ENCODE measurements at places on chromosomes 2 and 18.

- no peak for DNase-seq
Observed at GRCh38 chr18:48581206-48581605, 42.4 kb downstream of the CTIF start.

- no peak for DNase-seq
Observed at GRCh38 chr18:41072946-41073345, 882.1 kb upstream of the PIK3C3 start.

DNA sequence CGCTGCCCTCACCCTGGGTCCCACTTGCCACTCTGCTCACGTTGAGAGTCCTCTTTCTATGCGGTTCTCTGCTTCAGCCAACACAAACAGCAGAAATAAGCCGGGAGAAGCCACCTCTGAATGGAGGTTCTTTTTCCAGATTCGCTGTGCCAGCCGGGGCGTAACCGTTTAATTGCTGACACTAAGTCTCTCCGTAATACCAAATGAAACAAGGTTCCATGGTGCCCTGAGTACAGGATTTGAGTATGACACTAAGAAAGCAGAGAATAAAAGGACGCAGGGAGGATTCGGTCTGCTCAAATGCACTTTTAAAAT is 37.6 kb downstream of the CTIF start:
- DNase-seq: no peak

DNA sequence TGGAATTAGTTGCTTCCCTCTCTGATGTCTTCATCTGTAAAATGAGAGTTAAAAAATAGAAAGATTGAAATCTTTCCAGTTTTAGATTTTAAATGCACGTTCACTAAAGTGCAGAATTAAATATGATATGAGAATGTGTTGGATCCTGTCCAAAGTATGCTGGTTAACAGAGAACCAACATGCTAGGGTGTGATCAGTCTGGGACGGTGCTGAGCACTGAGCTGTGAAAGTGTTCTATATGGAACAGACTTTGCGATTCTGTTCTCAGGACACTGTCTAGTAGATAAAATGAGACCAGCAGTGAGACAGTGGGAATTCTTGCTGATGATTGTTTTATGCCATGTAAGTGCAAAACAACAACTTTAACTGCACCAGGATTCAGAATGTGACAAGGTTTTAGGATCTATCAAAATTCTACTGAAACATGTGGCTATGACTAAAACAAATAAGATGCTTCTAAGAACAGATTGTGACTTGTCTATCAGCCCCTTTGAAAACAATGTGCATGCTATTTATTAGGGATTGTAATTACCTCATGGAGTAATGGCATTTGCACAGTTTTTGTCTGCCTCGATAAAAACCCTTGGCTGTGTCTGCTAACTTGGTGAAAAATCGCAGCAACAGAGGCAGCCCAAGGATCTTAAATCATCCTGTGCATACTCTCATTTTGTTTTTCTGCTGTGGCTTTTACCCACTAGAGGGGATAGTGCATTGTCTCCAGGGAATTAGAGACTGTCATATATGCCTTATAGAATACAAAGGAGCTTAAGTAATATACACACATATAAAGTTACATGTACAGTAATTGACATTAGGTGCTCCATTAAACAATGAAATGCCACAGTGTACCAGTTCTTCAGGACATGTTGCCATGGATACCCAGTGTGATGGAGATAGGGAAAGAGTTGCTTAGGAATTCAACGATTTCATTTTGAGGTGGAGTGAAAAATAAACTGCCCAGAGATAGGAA is 55.1 kb downstream of the MAP3K20 start:
- DNase-seq: no peak

DNA sequence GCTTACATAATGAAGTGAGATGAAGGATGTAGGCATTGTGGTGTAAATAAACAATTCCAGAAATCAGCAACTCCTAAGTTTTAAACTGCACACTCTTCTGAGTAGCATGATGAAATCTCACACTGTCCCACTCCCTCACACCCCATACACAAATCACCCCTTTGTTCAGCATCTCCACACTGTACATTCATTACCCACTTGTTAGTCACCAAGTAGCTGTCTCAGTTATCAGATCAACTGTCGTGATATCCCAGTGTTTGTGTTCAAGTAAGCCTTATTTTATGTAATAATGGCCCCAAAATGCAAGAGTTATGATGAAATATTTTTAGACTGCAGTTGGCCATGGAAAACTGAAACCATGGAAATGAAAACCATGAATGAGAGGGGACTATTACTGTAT is 135.7 kb downstream of the GRB14 start:
- DNase-seq: no peak

GRCh38 chr2:163757814-163758213 is 22.0 kb upstream of the FIGN start:
- DNase-seq: no peak

GRCh38 chr2:138029276-138029675 is 65.0 kb downstream of the HNMT start:
- DNase-seq: peak; percentile 63

- no peak for DNase-seq
Observed at GRCh38 chr2:27185331-27186026, 26.4 kb upstream of the ATRAID start.

- no peak for DNase-seq
Observed at GRCh38 chr2:217970206-217970605, 32.6 kb downstream of the TNS1 start.

DNA sequence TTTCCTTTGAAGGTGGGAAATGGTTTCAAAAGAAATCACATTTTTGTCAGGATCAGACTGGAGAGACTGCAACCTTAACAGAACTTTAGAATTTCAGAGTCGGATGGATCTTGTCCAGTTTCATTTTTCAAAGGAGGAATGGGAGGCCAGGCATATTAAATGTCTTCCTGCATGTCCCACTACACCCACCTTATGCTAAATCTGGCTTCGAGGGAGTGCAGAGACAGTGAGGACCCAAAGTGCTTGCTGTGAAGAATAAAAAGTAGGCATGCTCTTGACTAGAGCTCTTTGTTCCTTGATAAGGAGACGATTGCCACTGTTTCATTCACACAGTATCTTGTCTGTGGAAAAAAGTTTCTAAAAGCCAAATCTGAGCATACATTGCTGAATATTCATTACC is 197.6 kb downstream of the SLC4A3 start:
- DNase-seq: no peak

- no peak for DNase-seq
Observed at GRCh38 chr18:46629361-46629760, 27.7 kb downstream of the LOXHD1 start.

DNA sequence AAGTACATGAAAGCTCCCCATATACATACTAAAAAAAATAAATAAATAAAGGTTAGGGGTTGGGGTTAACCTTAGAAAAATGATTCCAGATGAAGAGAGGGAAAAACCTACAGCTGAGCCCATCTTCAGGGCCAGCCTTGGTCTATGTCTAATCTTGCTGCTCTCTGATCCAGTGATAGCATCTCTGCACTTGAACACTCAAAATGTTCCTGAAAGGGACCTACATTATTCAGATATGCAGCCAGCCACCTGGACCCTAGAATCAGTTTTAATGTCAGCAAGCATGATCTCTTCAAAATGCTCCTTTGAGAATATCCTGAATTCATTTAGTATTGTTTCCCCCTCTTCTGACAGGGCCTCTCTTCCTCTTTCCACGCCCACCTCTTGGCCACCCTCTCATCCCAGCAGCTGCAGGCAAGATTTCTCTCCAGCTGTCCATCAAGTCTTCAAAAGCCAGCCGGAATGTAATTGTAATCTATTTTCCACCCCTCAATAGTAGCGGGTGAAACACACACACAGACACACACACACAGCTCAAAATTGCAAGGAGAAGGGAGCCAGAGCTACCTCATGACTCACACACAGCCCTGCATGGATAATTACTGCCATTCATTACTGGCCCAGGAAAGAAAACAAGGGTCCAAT is 135.5 kb downstream of the MYO3B start:
- no peak for DNase-seq

GRCh38 chr2:34093790-34094189 is 494.7 kb upstream of the FAM98A start:
- no peak for DNase-seq

- no peak for DNase-seq
Observed at GRCh38 chr2:26639685-26640243, 1.4 kb downstream of the CIB4 start.

- no peak for DNase-seq
Observed at GRCh38 chr18:61203151-61203550, 130.1 kb upstream of the CDH20 start.

DNA sequence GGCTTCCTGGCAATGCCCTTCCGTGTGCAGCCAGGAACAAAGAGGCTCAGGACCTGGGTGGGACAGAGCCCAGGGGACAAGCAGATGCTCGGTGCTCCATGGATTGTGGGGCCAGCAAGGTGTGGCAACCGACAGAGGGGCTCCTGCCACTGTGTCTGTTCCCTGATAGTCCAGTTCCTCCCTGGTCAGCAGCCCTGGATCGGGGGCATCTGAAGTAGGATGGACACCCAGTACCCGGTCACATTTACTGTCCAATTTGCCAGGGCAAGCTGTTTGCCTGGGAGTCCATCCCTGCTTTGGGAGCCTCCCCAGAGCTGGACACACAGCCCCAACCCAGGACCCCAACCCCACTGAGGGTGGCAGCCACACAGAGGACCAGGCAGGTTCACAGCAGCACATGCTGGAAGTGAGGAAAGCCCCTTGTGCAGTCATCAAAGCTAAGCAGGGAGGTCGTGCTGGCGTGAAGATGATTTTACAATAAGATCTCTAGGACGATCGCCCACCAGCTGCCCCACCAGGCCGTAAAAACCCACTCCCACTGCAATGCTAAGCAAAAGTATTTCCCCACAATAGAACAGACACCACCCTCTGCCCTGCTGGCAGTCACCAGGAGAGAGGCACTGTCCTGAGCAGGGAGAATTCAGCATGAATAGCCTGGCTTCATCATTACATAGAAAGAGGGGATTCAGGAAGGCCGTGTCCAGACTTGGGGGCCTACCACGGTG is 141.7 kb downstream of the NDUFA10 start:
- no peak for DNase-seq

GRCh38 chr2:99066075-99066958 is 75.2 kb upstream of the C2orf15 start:
- no peak for DNase-seq

DNA sequence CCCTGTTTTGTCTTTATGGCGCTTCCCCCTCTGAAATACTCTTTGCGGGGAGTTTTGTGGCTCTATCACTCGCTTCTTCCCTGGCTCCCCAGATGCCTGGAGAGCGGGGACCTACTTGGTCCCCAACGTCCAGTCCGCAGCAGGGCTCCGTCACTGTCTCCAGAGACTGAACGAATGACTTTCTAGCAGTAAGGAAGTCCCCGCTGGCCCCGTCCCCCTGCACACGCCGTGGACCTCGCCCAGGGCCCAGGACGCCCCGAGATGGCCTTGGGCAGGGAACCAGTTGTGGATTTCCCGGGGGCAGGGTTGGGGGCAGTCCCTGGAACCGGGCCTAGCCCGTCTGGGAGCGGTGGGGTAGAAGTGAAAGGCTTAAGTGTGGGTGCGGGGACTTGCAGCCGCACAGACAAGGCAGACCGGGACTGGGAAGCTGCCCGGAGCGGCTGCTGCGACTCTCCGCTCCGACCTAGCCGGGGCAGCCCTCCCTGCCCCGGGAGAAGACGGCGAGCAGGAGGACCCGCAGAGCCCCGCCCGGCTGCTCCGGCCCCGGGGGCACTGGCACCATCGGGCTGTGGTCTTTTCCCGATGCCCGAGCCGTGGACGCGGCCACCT is 821 bp upstream of the EPHA4 start:
- peak; percentile 70 for DNase-seq

DNA sequence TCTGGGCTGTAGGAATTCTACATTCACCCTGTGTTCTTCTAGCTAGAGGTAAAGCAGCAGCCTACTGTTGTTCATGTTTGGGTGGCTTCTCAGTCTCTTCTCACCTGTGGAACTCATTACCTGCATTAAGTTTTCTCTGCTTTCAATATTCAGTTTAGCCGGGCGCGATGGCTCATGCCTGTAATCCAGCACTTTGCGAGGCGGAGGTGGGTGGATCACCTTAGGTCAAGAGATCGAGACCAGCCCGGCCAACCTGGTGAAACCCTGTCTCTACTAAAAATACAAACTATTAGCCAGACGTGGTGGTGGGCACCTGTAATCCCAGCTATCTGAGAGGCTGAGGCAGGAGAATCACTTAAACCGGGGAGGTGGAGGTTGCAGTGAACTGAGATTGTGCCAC is 139.8 kb upstream of the UBE2E3 start:
- DNase-seq: no peak

GRCh38 chr18:12253027-12253426 is 1.1 kb upstream of the CIDEA start:
- DNase-seq: no peak

DNA sequence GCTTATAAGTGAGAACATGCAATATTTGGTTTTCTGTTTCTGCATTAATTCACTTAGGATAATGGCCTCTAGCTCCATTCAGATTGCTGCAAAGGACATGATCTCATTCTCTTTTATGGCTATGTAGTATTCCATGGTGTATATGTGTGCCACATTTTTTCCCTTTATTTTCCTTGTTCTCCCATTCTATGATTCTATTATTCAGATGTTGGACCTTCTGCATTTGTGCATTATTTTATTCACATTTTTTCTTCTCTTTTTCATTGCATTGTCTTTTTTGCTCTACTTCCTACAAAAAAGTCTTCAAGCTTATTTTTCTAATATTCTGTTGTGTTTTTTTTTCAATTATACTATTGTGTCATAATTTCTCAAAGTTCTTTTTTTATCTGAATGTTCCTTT is 11.1 kb upstream of the ANTXR1 start:
- DNase-seq: no peak

GRCh38 chr2:30288561-30288960 is 57.2 kb downstream of the LBH start:
- DNase-seq: no peak

- no peak for DNase-seq
Observed at GRCh38 chr18:56326336-56327072, 311.9 kb downstream of the TXNL1 start.

DNA sequence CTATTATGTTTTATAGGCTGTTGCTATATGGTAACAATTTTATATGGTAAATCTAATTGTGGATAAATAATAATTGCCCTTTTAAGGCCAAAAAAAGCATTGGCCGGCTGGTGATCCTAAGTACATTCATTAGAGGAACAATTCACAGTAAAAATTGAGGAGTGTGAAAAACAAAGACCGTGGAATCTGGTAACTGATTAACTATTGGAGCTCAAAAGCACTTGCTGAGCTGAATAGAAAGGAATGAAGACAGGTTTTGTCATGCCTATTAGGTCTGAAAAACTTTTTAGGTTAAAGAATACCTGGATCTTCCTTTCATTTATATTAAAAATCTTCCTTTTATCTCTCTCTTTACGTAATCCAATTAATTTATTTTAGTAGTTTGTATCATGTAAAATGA is 18.5 kb upstream of the RBBP8 start:
- DNase-seq: no peak

Measured in ascending aorta (tissue), 2 donors.